ENCODE measurements at places on chromosomes 3 and 15.

GRCh38 chr15:71997691-71998090 lies 120.3 kb downstream of the MYO9A start:
- DNase-seq = no peak

GRCh38 chr3:121855555-121855954 lies 20.5 kb downstream of the EAF2 start:
- peak; percentile 10 for DNase-seq

- DNase-seq = no peak
These were observed 29.9 kb upstream of the FLNB start for GRCh38 chr3:57978316-57978715.

DNA sequence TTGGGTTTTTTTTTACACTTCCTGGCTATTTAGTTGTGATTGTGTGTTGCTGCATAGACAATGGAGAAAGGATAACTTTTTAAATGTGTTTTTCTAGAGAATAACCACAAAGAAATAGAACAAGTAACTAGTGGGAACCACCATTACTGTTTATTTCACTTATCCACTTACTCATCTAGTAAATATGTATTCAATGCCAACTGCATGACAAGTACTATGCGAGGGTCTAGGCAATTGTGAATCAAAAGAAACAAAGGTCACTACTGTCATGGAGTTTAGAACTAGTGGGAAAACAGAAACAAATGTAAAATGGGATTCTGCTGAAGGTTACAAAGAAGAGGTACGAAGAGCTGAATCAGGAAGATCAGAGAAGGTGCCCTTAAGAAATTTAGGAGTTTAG lies 600.9 kb upstream of the ROBO2 start:
- DNase-seq = no peak

GRCh38 chr3:12175137-12175593 lies 16.5 kb upstream of the TIMP4 start:
- no peak for DNase-seq

DNA sequence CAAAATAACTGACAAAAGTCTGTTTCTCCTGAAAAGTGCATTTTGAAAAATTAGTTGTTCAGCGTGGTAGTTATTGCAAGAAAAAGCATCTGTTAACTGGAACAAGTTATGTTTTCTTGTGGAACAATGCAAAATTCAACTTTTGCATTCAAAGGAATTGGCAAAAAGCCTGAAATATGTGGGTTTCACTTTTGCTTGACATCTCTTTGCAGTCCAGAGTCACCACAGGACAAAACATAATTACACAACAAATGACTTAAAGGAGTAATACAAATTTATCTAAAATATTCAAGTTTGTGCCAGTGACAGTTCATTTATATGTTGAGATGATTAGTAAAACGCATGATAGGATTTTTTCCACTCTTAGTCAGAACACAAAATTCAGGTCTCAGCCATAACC lies 96.3 kb upstream of the P2RY1 start:
- DNase-seq = no peak

DNA sequence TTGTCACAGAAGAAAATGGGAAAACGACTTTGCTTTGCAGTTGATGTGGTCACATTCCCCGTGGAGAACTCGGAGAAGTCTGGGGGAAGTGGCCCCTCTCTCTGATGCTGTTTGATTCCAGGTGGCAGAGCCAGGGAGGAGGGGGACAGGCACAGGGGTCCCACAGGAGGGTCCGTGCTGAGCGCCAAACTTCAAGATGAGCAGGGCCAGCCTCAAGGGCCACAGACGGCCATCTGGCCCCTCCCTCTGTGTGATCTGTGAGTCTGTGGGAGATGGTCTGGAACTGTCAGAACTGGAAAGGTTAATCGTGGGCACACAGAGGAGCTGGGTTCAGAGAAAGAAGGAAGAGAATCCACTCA lies 23.1 kb upstream of the CORO2B start:
- DNase-seq = no peak

- DNase-seq = no peak
These were observed 23.7 kb downstream of the LRRK1 start for GRCh38 chr15:100942656-100943425.

- DNase-seq = no peak
These were observed 23.5 kb downstream of the ANP32A start for GRCh38 chr15:68797191-68797590.

DNA sequence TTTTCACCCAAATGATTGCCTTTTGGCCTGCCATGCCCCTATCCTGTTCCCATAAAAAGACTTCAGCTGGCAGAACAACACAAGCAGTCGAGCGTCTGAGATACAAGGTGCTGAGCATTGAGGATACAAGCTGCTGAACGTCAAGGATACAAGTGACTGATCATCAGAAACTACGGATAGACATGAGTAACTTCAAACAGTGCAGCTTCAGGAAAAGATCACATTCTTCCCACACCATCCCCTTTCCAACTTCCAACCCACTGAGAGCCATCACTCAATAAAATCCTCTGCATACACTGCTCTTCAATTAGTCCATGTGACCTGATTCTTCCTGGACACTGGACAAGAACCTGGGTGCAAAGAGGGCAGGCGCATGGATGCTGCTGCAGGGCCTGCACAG lies 1198.9 kb downstream of the ROBO2 start:
- no peak for DNase-seq

DNA sequence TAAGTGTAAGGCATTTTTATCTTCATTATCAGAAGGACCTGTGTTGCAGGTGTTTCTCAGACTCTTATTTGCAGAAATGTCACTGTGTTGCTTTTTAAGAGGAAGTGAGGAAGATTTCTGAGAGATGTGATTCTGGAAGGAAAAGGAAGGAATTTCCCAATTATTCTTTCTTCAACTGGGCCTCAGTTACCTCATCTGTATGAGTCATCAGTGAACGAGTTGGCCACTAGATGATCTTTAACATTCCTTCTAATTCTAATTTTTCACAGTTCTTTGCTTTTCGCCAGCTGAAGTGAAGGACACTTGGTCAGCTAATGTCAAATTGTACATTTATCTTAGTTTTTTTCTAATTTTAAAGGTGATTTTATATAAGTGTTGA lies 28.9 kb downstream of the CLEC3B start:
- no peak for DNase-seq

- no peak for DNase-seq
These were observed 14.3 kb downstream of the ZBTB47 start for GRCh38 chr3:42667523-42668412.

DNA sequence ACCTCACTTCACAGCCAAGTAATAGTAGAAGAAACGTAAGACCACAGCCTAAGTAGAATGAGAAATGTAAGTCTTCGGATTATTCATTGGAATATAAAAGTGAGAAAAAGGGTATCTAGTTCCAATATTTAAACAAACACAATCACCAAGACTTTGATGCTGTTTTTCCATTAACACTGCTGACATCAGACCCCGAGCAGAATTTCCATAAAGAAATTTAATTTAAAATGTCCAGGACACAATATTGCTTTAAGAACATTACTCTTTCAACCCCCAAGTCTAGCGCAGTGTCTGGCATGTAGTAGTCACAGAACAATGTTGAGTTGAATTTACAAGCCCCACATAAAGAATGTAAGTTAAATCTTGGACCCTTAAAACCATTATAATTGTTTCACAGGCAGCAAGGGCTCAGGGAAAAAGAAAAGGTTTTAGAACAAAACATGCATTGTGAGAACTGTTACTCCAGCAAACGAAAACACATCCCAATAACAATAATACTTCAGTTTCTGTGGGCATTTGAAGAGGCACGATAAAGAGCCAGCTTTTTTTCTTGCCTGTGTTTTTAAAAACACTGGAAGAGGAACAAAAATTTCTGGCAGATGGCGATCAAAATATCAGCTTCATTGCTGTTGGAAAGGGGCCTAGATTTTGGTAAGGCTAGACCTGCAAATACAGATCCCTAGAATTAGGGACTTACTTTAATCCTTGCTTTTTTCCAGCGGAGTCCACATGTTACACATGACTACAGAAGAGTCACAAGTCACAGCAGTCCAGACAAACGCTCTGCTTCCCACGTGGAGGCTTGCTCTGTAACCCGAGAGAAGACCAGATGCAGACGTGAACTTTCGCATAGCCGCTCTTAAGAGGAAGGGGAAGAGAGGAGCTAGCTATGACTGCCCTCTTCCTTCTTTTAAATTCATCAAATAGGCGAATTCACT lies 77.9 kb upstream of the IGSF10 start:
- no peak for DNase-seq

GRCh38 chr3:160602259-160602658 lies 36.9 kb upstream of the KPNA4 start:
- DNase-seq = no peak

- no peak for DNase-seq
These were observed 141.8 kb upstream of the ATP11B start for GRCh38 chr3:182651461-182651860.

DNA sequence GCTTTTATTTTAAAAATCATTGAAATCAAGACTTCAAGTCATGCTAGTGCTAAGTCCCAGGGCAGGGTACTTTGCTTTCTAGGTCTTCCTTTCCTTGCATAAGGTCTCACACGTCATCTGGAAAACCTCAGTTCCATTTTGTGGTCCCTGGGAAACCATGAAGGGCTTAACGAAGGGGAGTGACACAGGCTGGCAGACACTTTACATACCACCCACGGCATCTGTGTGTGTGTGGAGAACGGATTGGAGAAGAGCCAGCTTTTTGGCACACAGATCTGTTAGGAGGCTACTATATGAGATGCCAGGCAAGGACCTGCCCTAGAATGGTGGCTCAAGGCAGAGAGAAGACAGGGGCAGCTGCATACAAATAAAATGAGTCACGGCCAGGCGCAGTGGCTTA lies 107.5 kb upstream of the NSMCE3 start:
- no peak for DNase-seq

DNA sequence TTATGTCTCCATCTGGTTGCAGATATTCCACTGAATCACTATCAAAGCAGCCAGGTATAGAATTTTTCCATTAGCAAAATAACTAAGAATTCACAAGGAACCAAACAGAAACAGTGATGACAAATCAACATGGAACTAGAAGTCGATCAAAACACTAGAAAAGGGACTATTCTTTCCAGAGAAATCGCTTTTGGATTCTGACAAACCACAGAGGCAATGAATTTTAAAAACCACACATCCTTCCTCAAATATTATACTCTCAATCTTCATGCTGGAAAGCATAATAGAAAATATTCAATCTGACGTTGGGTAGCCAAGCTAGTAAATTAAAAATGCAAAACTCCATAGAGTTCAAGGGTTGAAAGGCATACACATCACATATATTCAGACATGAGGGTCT lies 93.2 kb upstream of the PPIB start:
- no peak for DNase-seq

- DNase-seq = no peak
These were observed 56.3 kb downstream of the PPARG start for GRCh38 chr3:12345141-12345561.

DNA sequence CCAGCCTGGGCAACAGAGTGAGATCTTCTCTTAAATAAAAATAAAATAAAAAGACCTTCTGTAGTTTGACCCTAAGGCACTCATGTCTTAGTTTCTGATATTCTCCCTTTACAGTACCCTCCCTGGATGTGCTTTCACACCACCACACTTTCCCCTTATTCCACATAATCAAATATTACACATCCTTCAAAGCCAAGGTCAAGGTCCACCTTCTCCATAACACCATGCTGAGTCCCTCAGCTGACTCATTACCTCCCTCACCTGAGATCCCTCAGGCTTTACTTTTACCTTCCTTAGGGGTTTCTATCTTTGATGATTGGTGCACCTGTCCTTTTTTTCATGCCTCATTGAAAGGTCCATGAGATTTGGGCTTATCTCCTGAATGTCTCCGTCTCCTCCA lies 25.5 kb upstream of the MNS1 start:
- DNase-seq = no peak

DNA sequence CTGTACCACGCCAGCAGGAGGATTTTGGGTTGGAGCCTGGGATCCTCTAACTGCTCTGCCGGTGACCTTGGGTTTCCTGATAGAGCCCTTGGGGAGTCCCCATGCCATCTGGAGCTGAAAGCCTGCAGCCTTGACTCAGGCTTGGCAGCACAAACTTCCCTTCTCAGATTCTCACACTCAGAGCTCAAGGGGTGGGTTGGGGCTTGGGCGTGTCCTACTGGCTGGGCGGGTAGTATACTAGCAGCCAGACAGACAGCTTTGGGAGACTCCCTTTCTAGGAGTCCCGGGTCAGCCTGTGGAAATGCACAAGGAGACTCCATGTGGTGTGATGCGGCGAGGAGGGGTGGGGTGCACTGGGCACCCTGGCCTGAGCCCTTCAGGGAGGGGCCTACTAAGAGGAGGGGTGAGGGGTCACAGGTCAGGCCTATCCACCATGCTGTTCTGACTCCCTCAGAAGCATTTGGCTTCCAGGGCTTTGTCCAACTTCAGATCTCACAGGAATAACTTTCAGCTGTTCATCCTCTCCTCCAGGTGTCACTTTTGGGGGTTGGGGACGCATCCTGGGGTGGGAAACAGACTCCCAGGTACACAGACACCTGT lies 21.6 kb upstream of the PLXNA1 start:
- DNase-seq = no peak

DNA sequence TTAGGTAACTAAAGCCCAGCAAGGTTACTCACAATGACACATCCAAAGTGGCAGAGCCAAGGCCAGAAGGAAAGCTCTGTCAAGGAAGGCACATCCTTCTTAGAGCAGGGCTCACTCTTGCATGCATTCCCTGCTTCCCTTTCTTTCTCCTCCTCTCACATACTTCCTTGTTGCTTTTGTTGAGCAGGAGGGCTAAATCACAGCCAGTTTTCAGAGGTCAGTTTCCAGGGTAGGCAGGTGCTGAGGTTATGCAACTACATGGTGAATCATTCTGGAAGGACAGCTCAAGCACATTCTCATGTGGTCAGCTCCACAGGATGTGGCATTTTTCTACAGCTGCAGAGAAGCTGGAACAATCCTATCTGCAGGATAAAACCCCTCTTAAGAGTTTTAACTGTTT lies 275.6 kb downstream of the ZNF621 start:
- no peak for DNase-seq

GRCh38 chr15:78225783-78226541 lies 8.4 kb downstream of the ACSBG1 start:
- DNase-seq = no peak

DNA sequence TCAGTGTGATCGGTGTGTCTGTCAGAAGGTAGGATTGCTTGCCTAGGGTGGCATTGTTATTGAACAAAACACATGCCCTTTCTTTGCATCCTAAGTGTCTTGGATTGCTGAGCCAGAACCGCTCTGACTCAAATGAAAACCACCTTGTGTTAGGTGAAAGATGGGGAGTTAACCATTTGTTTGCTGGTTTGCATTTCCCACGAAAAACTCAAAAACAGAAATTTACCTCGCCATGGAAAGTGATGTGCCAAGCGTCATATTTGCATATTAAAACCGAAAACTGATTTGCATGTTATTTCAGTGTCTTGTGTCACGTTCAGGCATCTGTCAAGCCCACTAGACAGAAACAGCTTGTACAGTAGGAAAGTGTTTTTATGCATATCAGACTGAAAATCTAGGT lies 474.6 kb upstream of the TPRG1 start:
- no peak for DNase-seq

GRCh38 chr3:156772588-156773206 lies 53.5 kb upstream of the LEKR1 start:
- no peak for DNase-seq
